ENCODE measurements at places on chromosomes 5 and 9.

DNA sequence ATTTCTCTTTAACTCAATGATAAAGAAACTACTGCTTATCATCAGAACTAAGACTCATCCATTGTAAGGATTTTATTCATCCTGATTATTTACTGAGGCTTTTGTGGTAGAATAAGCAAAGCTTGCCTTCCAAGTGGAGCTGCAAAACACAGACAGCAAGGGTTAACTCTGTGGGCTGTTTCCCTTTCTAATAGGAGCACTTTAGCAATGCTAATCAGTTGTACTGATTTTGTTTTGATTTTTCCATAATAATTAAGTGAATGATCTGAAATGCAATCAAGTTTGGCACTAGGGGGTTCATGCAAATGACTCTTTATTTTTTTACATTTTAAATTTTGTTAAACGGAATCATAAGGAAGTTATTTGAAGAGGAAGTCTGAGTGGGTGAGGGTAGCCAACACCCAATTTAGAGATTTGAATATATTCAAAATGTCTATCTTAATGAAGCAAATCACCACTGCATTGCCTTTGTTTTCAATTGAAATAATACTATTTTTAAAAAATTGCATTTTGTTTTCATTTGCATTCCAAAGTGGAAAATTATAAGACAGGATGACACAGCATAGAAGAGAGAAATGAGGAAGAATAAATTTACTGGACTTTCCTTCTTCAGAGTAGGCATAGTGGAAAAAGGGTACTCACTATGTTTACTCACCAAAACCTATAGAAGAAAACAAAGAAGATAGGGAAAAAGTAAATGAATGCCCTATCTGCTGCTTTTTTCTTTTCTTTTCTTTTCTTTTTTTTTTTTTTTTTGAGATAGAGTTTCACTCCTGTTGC is 36.6 kb downstream of the MEGF10 start:
- no peak for DNase-seq

DNA sequence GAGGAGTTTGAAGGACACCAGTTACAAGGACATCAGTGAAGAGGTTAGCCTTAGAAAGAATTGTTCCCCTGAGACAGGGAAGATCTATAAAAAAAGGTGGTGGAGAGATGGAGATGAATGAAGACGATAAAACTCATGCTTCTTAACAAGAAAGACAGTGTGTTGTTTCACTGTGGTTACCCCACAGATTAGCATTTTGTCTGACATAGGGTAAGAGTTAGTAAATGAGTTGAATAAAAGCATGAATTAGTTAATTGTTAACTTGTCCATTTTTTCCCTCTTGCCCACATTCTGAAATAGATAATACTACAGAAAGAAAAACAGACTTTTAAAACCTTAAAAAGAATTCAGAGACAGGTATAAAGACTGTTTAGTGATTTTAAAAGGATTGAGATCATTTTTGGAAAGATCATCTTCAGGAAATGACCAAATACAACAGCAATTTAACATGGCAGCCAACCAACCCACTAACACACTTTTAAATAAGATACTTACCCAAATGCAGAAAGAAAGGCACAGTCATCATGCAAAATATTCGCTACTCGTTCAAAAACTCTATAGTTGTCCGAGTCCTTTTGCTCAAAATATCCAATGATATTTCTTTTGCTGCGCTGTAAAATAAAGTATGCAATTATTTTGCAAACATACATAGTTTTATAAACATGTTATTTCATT is 78.5 kb downstream of the ERP44 start:
- no peak for DNase-seq

- DNase-seq = no peak
Measured at GRCh38 chr5:21689587-21689986, 1163.6 kb downstream of the CDH12 start.

GRCh38 chr5:10049858-10050455 is 199.7 kb downstream of the ATPSCKMT start:
- no peak for DNase-seq

DNA sequence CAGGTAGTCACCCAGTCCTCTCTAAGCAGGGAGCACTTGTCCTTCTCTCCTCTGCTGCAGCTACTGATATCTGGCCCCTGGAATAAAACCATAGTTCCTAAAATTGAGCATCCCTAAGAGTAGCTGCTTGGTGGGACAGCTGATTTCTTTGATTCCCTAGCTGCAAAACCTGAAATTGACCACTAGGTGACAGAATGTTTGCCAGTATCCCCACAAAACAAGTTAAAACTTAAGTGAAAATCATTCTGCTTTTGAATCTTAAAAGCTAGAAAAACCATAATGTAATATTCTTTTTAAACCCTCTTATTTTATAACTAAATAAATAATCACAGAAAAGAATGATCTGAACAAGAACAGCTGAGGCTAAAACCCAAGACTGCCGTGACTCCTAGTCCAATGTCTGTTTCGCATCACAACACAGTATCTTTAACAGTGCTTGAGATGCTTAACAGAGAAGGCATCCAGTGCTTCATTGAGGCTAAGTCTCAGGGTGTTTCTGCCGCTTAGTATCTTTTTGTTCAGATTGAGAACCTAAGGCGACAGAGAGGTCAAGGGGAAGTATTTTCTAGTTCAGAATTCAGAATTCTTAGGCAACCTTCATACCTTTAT is 24.4 kb upstream of the TAL2 start:
- DNase-seq = no peak

DNA sequence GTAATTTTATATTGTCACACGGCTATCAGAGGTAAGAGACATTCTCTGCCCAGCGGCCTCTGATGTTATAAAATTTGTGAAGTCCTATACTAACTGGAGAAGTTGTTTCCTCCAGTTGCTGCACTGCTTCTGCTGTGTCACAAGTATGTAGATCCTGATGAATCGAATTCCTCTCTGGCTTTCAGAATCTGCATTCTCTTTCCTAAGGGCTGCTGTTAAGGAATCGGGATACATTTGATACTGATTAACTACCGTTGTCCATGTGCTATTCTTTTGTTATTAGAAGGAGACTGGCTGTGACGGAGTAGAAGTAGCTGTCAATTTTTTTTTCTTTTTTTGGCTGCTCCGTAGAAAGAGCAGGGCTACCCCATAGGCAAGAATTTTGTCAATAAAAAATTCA is 81.7 kb upstream of the LRRC70 start:
- no peak for DNase-seq

- no peak for DNase-seq
Measured at GRCh38 chr9:137373611-137373980, 49.4 kb downstream of the EXD3 start.

- DNase-seq = no peak
Measured at GRCh38 chr9:98020476-98021145, 35.9 kb upstream of the NANS start.

DNA sequence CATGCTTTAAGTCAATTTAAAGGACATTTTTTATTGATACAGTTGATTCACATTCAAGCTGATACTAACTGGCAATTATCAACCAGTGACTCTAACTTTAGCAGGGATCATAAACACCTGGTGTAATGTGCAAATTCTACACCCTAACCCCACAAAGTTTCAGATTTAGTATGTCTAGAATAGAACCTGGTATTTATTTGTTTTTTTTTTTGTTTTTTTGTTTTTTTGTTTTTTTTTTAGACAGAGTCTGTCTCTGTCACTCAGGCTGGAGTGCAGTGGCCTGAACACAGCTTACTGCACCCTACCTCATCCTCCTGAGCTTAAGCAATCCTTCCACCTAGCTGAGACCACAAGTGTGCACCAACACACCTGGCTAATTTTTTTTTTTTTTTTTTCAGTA is 311.2 kb upstream of the SEMA6A start:
- no peak for DNase-seq

DNA sequence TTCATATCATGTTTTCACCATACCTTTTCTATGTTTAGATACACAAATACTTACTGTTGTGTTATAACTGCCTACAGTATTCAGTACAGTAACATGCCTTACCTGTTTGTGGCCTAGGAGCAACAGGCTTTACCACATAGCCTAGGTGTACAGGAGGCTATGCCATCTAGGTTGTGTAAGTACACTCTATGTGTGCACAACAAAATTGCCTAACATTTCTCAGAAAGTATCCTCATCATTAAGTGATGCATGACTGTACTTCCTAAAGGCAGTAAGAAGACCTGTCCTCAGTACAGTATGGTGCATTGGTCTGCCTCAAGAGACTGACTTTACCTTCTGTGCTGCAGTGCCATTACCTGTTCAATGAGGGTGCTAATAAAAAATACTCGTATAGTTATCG is 7.9 kb downstream of the TXN start:
- DNase-seq = no peak
